Neural progenitor cell (in vitro differentiated cells): ENCODE measurements at places on chromosomes 12 and 14. TPM values are rescaled to one million over a fixed set of nuclear protein-coding genes. Genes with fewer than 3 reads are reported as not detected.

SERPINA12 gene
- total RNA-seq: not detected in 2 replicates

GRCh38 chr12:42473561-42473960 is 116.0 kb downstream of the PRICKLE1 start:
- DNase-seq: no peak

- no peak for DNase-seq
Measured at GRCh38 chr12:31477687-31478086, 113.2 kb downstream of the DENND5B start.

GRCh38 chr12:116551952-116552772 is 7.0 kb upstream of the MAP1LC3B2 start:
- DNase-seq: peak; percentile 6

GRCh38 chr12:54616933-54617680 is 17.6 kb downstream of the LACRT start:
- no peak for DNase-seq

DNA sequence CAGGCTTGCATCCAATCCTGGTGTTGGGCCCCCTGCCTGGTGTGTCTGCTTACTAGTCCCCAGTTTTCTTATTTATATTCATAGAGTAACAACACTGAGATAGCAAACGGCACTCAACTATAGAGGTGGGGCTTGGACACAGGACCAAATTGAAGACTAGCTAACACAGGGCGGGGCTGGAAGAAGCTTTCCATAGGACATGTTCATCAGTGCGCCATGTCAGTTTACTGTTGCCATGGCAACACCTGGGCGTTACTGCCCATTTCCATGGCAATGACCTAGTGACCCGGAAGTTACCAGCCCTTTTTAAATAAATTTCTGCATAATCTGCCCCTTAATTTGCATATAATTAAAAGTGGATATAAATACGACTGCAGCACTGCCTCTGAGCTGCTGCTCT is 275.5 kb upstream of the TMEM132C start:
- no peak for DNase-seq

KRT80 gene
- total RNA-seq: 0.12 TPM in 1 of 2 replicates, not detected in the other

NFE2 gene
- 2.8 and 4.3 TPM in 2 replicates for total RNA-seq

DNA sequence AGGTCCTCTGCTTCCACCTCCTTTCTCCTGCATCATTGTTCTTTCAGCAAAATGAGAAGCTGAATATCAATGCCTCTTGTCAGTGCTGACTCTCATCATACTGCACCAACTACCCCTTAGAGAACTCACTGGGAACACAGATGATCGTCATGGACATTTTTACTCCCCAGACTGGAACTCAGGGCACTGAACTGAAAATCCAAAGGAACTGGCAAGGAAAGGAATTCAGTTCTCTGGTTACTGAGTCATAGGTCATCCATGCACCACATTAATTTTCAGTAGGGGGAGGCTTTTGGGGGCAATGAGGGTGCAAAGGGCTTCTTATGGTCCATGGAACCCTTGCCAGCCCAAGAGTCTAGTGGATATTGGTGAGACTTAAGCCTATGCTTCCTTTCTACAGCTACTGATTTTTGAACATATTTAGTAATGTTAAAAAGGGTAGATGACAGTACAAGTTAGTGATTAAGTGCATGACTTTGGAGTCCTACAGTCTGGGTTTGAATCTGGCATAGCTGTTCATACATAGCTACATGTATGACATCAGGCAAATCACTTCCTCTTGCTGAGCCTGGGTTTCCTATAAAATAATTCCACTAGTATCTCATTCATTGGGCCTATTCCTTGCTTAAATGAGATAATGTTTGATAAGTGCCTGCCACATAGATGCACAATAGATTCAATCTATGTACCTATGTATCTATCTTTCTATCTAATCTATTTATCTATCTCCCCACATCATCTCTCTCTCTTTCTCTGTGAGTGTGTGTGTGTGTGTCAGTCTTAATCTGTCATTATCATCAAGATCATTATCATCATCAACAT is 29.2 kb downstream of the BBS10 start:
- no peak for DNase-seq

DNA sequence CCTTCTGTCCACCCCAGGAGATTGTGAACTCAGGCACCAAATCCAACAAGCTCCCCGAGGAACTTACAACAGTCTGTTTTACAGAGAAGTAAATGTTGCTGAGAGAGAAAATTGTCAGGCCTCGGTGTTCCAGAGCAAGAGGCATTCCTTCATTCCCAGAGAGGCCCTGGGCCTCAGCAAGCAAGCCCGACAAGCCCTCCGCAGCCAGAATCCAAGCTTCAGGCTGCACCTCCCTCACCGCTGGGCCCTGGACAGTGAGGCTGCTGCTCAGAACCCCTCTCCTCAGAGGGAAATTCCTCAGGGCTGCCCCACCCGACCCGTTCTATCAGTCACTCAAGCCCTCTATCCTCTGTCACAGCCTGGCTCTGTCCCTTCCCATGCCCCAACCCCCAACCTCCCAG is 56.4 kb downstream of the ZFP36L1 start:
- DNase-seq: peak; percentile 46

DNA sequence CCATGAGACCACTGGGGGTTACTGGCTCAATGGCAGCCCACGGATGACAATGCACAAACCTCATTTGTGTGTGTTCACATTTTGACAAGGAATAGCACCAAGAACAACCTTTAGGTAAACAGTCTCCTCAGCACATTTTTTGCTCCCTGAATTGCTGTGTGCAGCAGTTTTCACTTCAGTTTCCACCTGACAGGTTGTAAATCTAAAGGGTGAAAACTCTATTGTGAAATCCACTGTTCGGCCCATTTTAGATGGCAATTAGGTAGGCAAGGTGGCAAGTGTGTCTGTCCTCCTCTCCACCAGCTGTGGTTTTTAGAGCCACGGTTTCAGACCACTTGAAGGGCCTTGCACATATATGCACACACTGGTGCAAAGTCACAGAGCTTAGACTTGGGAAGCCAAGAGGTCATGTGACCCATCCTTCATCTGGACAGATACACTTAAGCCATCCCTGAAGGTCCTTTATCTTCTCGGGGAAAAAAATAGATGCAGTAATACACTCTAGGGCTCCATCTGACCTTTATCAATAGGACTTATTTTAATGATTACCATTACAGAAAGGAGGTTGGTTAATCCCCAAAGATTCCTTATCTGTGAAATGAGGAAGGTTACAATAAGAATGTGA is 23.2 kb downstream of the HAL start:
- no peak for DNase-seq

EIF4B gene
- total RNA-seq: 774 and 833 TPM in 2 replicates

- peak; percentile 78 for DNase-seq
Measured at GRCh38 chr12:98456576-98457573, 58.5 kb upstream of the TMPO start.

GRCh38 chr12:80099259-80099658 is at the start of gene OTOGL:
OTOGL (plus strand) TSS chr12:80099537; CDS start chr12:80209432, 109,895 bp downstream.
- DNase-seq: no peak

DNA sequence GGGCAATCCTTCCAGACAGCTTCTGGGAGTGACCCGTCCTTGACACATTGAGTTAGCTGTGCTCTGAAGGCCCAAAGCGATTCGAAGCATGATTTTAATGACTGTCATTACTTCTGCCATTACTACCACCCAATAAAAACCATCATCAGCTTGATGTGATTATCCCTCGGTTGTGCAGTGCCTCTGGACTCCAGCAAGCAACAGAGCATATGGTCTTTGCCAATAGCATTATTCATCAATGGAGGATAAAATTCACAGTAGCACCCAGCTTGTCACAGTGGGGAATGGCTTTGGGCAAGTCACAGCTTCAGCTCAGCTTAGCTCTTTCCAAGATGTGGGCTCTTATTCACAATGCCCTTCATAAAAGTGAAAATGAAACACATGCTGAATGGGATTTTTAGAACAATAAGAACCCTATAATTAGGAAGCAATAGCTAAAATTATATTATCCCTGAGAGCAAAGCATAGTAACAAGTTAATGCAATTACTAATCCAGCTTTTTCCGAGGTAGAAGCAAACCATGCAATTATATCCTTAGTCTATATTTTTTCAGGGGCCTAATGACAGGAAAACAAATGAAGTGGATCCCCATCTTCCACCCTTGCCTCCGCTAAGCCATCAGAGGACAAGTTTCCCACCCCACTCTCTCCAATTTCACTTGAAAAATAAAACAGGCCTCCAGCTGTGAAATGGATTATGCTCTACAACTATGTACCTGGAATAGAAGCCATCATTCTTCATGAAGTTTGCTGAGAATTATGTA is 163.0 kb upstream of the EEA1 start:
- DNase-seq: no peak

SIX4 gene
- total RNA-seq: 28.8 and 32.9 TPM in 2 replicates
